Placental epithelial cell (primary cell): ENCODE measurements at places on chromosomes 6 and 20. TPM values are rescaled to one million over a fixed set of nuclear protein-coding genes. Genes with fewer than 3 reads are reported as not detected.

Gene OR12D3
- total RNA-seq: not detected in 2 replicates

Gene SLC17A3
- not detected in 2 replicates for total RNA-seq

Gene MAP1LC3A
- total RNA-seq: 32.4 and 43.6 TPM in 2 replicates

Gene ZSCAN31
- total RNA-seq: 2.0 and 2.3 TPM in 2 replicates

Gene F13A1
- not detected in 2 replicates for total RNA-seq

Gene SLC22A7
- not detected in 2 replicates for total RNA-seq

Gene NMBR
- total RNA-seq: 0.11 TPM in 1 of 2 replicates, not detected in the other

Gene PEX6
- 49.1 and 53.0 TPM in 2 replicates for total RNA-seq

Gene THBD
- 24.7 and 67.1 TPM in 2 replicates for total RNA-seq

Gene CYP24A1
- 0.79 TPM in 1 of 2 replicates, not detected in the other for total RNA-seq

Gene HAO1
- not detected in 2 replicates for total RNA-seq
